ENCODE measurements at places on chromosomes 16 and 17.

- H3K36me3 ChIP-seq, result peaks cover under 1% of the 10 kb centered on the region
- H3K27ac ChIP-seq, result no peak overlapping the region
- no peak for DNase-seq
Observed at GRCh38 chr17:9268546-9268945, 247.2 kb downstream of the NTN1 start.

DNA sequence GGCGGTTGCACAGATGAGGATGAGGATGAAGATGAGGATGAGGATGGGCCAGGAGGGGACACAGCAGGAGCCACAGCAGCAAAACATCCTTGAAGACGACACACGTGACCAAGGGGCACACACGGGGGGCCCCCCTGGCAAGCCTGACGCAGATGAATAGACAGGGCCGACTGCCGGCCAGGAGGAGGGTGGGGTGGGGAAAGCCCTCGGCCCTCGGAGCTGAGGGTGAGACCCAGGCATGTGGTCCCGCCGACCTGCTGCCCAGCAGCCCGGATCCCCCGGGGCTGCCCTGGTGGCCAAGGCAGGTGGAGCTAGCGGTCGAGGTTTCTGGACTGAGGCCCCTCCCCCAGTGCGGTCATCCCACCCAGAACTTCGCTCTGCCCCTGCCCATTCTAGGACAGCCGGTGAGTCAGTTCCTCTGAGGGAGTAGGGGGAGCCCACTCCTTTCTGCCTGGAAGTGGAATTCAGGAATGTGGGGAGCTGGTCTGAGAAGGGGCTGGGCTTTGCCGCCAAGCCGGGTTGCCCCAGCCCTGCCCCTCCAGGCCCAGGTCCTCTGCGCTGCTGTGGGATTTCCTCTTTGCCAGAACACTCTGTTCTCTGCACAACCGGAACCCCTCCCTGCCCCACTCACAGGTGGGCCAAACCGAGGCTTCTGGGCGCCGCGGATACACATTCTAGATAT, 9.9 kb downstream of the CYGB start:
- no peaks in the 10 kb centered on the region for H3K36me3 ChIP-seq
- no peaks in the 10 kb centered on the region for H3K27me3 ChIP-seq

- no peaks in the 10 kb centered on the region for H3K4me1 ChIP-seq
- DNase-seq, result no peak
- H3K36me3 ChIP-seq, result no peaks in the 10 kb centered on the region
- H3K27me3 ChIP-seq, result no peaks in the 10 kb centered on the region
- H3K4me3 ChIP-seq, result no peak overlapping the region
- H3K27ac ChIP-seq, result no peak overlapping the region
Observed at GRCh38 chr16:2276368-2277195, 8.7 kb upstream of the RNPS1 start.

GRCh38 chr17:83007504-83008185, 71.8 kb upstream of the METRNL start:
- no peak overlapping the region for H3K4me3 ChIP-seq
- H3K27ac ChIP-seq, result no peak overlapping the region
- no peak for DNase-seq
- H3K27me3 ChIP-seq, result no peaks in the 10 kb centered on the region

- no peak for DNase-seq
- no peak overlapping the region for H3K4me3 ChIP-seq
- peaks cover 47% of the 10 kb centered on the region for H3K36me3 ChIP-seq
- H3K27ac ChIP-seq, result no peak overlapping the region
- H3K27me3 ChIP-seq, result no peaks in the 10 kb centered on the region
Observed at GRCh38 chr16:69909760-69910159, 41.4 kb upstream of the CLEC18A start.

All from CD4-positive, CD25-positive, alpha-beta regulatory T cell (primary cell).